ENCODE measurements at places on chromosomes 5 and 9. TPM values are rescaled to one million over a fixed set of nuclear protein-coding genes. Genes with fewer than 3 reads are reported as not detected.

Gene TNFSF15
- 7.5 TPM for total RNA-seq

Gene SLCO4C1
- 3.4 TPM for total RNA-seq

Gene PLAC8L1
- 3.8 TPM for total RNA-seq

Gene HRH2
- total RNA-seq = not detected

Gene PCDHA3
- 0.10 TPM for total RNA-seq

Gene LCN15
- not detected for total RNA-seq

Gene PCDHGC3
- total RNA-seq = 49.4 TPM

Gene PCDHB15
- total RNA-seq = 1.1 TPM

Gene MAP1B
- total RNA-seq = 21.5 TPM

Gene DOCK8
- 0.15 TPM for total RNA-seq

Gene LRRC14B
- total RNA-seq = not detected

Gene DROSHA
- 79.3 TPM for total RNA-seq

Gene LCN1
- not detected for total RNA-seq

Gene TLX3
- 6.5 TPM for total RNA-seq

Gene IFNA2
- not detected for total RNA-seq

Gene FANCG
- 46.2 TPM for total RNA-seq

Gene NXNL2
- total RNA-seq = 1.4 TPM

Gene CAMK2A
- not detected for total RNA-seq

GRCh38 chr9:87620731-87621322, 105.1 kb upstream of the CTSL start:
- no peak for DNase-seq

DNA sequence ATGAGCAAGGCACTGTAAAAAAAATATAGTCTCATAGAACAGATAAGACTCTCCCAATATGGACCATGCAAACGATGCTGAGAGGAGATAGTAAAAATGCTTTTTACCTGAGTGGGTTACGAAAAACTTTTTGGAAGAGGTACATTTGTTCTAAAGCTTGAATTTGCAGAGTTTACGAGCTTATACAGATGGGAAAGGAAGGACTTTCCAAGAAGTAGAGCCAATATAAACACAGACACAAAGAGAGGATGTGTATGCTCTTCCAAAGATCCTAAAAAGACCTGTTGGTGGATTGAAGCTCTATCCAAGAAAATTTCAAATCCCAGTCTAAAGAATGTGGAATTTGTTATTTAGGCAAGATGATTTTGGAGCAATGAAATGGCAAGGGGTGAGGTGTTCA, 127.1 kb upstream of the SLCO6A1 start:
- no peak for DNase-seq

DNA sequence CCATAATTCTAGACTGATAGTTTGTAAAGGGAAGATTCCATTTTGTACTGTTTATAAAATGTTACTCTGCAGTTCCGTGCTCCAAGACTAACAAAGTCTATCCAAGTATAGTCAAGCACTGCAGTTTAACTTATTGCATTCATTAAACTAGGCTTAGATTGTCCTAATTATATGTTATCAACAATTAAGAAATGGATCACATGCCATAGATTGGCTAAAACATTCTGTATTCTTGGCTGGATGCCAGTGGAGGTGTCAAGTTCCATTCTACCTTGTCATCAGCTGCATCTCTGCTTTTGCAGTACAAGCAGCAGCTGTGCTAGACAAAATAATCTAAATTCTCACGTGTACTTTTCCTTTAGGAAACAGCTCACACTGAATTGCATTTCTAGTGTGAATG, 69.4 kb upstream of the MEF2C start:
- peak; percentile 37 for DNase-seq

GRCh38 chr5:22649074-22649473, 204.1 kb downstream of the CDH12 start:
- DNase-seq = peak; percentile 46

GRCh38 chr5:84197538-84197937, 187.1 kb downstream of the EDIL3 start:
- no peak for DNase-seq

GRCh38 chr9:97292200-97292599, 15.3 kb upstream of the CCDC180 start:
- no peak for DNase-seq

DNA sequence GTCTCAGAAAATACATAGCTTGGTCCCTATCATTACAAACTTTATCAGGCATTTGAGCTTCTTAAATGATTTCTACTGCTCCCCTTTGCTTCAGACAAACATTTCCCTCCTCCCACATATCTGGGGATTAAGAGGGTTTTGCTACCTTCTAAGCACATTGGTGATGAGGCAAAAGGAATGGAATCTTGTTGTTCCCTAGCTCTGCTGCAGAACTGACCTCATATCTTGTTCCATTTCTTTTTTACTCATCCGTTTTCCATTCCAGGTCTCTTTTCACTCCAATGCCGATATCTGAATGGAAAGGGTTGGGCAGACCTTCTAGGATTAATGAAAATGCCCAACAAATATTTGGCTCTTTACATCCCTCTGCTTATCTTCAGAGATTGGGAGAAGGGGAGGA, 444.6 kb downstream of the ZNF608 start:
- no peak for DNase-seq

GRCh38 chr5:68010740-68011139, 204.8 kb upstream of the PIK3R1 start:
- no peak for DNase-seq

- DNase-seq = no peak
Measured at GRCh38 chr5:14166437-14166836, 23.3 kb downstream of the TRIO start.

DNA sequence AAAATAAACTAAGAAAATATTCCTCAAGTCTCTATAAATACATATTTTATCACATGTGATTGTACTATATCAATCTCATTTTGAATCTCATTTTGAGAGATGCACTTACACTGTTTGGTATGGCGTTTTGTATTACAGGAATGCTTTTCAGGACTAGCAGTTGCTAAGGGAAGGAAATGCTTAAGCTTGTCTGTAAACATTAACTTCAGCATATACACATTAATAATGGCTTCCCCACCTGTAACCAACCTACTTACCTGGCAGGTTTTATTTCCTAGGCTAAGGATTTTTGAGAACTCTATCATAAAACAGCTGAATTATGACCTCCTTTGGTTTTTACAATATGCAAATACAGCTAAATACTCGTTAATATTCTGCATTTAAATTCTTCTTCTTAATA, 141.0 kb upstream of the GRHPR start:
- no peak for DNase-seq

DNA sequence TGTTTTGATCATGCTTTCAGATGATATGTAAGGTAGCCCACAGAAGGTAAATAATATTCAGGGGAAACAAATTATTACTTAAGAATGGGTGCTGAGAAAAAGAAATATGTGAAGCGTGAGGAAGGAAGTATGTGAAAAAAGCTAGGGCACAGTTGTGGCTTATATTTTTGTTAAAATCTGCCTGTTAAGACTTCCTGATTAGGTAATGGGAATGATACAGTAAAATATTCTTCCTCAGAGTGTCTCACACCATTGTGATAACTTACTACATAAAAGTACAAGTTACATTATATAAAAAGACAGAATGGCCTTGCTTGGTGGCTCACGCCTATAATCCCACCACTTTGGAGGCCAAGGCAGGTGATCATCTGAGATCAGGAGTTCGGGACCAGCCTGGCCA, 18.7 kb upstream of the PARP8 start:
- no peak for DNase-seq

DNA sequence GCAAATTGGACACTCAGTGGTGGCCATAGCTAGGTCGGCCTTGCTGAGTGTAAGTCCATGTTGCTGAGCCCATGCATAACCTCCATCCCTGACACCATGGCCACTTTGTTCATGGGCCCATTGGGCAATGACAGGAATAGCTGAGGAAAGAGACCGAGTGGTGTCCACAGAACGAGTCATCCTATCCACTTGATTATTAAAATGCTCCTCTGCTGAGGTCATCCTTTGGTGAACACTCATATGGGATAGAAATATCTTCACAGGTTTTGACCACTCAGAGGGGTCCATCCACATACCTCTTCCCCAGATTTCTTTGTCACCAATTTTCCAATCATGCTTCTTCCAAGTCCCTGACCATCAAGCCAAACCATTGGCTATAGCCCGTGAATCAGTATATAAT, 63.6 kb downstream of the PPIC start:
- DNase-seq = no peak

GRCh38 chr9:22373636-22374035, 73.0 kb upstream of the DMRTA1 start:
- no peak for DNase-seq

DNA sequence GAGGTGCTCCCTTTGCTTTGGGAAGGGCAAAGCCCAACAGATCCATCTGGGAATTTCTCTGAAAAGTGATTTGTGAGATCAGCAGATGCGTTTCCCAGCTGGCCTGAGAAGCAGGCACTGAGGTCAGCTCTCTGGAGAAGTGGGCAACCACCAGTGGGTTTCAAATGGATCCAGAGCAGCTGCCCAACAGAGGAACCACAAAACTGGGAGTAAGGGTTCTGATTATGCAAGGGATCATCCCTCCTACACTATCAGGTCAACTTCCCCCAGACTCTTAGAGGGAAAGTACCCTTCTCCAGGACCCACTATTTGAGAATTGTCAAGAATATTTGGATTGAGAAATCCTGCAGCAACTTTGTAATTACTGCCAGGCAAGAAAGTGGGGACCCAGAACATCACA, 21.7 kb downstream of the CCL28 start:
- DNase-seq = no peak

- DNase-seq = peak; percentile 63
Measured at GRCh38 chr9:127825319-127826051, 22.8 kb downstream of the FPGS start.

DNA sequence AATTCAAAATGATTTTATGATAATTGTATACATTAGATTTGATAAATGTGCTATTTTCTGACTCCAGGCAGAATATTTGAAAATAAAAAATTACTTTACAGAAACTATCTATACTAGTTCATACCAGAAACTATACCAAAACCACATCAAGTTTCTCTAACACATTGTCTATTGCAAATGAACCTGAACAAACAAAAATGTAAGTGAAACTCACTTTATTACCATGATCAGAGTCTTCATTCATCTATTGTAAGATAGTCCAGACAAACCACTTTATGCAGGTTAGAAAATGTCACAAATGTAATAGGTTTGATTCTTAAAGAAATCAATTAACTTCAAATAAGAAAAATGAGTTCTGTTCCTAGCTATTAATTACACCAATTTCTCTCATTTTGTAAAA, 99.4 kb downstream of the OXCT1 start:
- DNase-seq = no peak

- peak; percentile 69 for DNase-seq
Measured at GRCh38 chr5:130529511-130530485, 625.5 kb downstream of the CHSY3 start.

GRCh38 chr5:114407783-114408182, 45.9 kb downstream of the KCNN2 start:
- no peak for DNase-seq

GRCh38 chr9:124260769-124261603, 3.2 kb downstream of the NEK6 start:
- peak; percentile 45 for DNase-seq

DNA sequence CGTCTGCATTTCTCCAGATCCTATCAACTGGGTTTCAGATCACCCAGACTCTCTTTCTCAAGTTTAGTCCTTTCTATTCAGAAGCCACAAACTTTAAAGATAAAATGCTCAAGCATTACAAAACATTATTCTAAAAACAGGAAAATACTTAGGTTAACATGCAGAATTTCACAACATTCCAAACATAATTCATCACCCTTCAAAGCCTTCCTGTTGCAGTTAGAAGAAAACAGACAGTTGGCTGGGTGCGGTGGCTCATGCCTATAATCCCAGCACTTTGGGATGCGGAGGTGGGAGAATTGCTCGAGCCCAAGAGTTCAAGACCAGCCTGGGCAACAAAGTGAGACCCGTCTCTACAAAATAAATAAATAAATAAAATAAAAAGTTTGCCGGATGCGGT, 7.7 kb upstream of the OCLN start:
- no peak for DNase-seq

DNA sequence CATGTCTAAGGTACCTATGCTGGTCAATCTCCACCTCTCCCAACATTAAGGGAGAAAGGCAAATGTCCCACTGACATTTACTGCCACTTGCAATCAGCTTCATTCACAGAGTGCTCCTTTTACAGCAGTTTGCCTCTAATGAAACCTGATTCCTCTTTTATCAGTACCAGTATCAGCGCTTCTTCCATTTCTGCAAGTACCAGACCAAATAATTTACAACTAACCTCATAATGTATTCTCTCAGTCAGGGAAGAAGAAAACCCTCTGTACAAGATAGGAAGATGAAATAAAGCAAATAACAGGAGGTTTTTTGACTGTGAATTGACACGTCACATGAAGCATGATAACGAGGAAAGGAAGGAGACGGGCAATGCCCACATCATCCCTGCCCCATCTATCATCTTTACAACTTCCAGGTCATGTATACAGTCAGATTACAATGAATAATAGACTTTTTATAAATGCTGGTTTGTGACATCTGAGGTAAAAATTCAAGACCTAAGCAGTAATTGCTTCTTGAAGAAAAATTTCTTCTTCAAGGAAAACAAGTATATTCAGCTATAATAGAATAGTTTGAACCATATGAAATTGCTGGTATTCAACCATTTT, 21.9 kb downstream of the ABITRAM start:
- no peak for DNase-seq

GRCh38 chr5:173733021-173733420, 116.6 kb upstream of the BOD1 start:
- DNase-seq = no peak

- peak; percentile 38 for DNase-seq
Measured at GRCh38 chr5:80275347-80275746, 19.5 kb upstream of the SERINC5 start.

- DNase-seq = no peak
Measured at GRCh38 chr5:135533794-135534193, 2.0 kb downstream of the NEUROG1 start.

DNA sequence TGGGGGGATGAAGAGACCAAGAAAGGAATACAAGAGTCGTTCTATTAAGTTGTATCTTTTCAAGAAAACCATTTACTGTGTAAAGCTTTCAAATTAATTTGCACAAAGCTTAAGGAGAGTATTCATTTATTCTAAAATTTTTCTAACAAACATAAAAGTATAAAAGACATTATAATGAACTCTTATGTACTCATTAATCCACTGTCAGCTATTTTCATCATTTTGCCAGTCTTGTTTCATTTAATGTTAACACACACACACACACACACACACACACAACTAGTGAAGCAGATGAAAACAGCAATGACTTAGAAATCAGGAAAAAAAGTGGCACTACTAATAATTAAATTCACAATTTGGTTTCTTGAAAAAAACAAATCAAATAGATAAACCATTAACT, 176.7 kb downstream of the TLE1 start:
- DNase-seq = no peak

DNA sequence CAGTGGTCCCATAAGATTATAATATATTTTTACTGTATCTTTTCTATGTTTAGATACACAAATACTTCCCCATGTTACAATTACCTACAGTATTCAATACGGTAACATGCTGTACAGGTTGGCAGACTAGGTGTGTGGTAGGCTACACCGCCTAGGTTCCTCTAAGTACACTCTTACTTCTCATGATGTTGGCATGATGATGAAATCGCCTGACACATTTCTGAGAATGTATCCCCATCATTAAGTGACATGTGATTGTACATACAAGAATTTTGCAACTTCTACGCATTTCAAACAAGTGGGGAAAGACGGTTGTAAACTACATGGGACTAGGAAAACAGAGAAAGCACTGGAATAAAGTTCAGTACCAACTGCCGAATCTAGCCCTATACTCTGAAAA, 53.3 kb downstream of the SETX start:
- DNase-seq = no peak

All from Calu3 (cell line).